ENCODE measurements at places on chromosomes 12 and 14.

DNA sequence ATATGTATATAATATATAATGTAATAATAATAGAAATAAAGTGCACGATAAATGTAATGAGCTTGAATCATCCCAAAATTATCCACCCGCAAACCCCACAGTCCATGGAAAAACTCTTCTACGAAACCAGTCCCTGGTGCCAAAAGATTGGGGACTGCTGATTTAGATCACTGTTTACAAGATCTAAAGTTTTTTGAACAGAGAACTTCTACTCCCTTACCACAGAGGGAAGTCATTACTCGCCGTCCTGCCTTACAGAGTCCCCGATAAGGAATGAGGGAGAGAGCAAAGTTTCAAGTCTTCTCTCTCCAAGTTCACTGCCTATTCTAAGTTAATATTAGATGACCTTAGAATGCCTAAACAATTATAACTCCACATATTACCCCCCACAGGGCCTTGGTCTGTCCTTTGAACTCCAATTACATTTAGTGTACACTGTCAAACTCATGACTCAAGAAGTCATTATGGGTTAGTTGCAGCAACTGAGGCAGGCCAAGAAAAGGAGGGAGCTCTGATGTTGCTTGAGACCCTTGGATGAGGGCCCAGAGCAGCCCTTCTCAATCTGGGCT lies 21.8 kb upstream of the DHRS4 start:
- DNase-seq, result no peak

GRCh38 chr12:129096968-129097367 lies 243.7 kb downstream of the GLT1D1 start:
- no peak for DNase-seq

DNA sequence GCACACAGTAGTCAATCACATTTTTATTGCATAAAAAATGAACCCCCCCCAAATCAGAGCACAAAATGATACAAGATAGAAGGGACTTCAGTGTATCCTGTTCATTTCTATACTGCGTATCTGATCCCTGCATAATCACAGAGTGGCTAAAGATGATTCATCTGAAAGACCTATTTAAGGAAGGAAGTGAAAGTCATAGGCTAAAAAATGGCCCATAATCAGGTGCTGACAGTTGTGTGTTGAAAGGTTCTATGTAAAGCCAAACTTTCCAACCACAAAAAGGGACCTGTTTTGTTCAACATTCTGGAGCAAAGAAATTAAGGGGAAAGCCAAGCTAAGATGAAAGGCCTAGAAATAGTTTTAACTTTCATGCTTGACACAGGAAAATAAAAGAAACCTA lies 147.8 kb upstream of the ATP2B1 start:
- DNase-seq, result no peak

GRCh38 chr12:124605883-124606774 lies 38.7 kb upstream of the NCOR2 start:
- DNase-seq, result no peak

- DNase-seq, result no peak
These were observed 174.2 kb downstream of the SSPN start for GRCh38 chr12:26369588-26369987.

GRCh38 chr14:23725980-23726710 lies 90.0 kb downstream of the DHRS2 start:
- no peak for DNase-seq

DNA sequence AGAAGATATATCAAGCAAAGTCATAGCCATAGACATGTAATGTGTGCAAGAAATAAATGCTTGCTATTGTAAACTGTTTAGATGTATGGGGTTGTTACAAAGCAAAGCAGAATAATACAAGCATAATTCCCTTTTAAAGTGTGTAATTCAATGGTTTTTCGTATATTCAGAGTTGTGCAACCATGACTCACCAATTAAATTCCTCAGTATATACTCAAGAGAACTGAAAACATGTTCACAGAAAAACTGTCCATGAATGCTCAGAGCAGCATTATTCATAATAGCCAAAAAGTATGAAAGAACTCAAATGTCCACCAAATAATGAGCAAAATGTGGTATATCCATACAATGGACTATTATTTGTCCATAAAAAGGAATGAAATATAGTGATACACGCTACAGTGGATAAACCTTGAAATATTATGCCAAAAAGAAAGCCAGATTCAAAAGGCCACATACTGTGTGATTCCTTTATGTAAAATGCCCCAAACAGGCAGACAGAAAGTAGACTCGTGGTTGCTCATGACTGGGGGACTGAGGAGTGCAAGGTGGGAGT lies 9.3 kb downstream of the GXYLT1 start:
- no peak for DNase-seq

DNA sequence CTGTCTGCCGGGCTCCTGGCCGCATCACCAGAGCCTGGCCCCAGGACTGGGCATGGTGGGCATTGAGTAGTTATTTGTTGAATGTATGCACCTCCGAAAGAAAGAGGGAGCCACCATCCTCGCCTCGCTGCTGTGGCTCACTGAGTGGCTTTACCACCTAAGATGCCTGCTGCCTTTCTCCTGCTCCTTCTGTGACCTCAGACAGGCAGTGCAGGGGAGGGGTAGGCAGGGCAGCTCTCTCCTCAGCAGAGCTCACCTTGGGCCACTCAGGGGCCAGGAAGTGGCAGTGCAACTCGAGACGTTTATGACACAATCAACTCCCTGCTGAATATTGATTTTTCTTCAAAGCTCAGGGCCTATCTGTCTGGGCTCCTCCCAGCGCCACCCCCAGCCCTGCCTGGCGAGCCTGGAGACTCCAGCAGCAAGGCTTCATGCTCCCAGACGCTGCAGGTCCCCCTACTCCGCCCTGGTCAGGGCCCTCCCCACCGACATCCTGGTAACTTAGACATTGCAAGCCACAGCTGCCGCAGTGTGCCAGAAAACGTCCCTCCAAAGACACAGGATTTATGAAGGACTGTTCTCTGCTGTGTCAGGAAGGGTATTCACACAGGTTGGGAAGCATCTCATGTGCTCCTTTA lies 84.3 kb upstream of the DIO3 start:
- DNase-seq, result peak; percentile 37

DNA sequence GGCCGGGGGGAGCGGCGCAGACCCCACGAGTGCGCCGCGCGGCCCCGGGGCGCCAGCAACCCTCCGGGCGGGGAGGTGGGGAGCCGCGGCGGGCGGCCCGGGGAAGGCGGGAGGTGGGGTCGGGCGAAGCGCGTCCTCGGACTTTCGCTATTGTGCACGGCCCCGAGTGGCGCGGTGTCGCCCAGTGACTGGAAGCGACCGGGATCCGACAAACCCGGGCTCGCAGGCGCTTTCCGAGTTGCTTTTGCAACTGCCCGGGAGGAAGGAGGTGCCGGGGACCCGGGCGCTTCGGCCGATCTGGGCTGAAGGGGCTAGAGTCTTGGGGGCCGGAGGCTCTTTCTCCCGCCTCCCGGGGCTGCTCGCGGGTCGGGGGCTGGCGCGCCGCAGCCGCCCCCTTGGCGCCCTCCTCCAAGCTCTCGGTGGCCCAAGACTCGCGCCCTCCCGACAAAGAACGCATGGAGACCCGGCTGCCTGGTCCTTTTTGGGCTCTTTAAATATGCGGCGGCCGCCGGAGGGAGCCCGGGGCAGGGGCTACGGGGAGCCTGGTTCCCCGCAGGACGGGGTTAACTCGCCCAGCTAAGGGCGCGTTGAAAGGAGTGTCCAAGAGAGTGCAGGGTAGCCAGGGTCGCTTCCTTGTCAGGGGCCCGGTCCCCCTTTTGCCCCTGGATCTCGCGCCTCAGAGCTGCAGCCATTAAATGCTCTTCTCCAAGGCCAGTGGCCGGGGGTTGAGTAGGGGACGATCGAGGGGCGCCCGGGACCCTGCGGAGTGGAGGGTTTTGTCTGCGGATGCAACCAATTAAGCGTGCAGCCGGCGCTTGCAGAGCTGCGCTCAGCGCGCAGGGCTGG lies 1.4 kb downstream of the HMGA2 start:
- DNase-seq, result no peak

DNA sequence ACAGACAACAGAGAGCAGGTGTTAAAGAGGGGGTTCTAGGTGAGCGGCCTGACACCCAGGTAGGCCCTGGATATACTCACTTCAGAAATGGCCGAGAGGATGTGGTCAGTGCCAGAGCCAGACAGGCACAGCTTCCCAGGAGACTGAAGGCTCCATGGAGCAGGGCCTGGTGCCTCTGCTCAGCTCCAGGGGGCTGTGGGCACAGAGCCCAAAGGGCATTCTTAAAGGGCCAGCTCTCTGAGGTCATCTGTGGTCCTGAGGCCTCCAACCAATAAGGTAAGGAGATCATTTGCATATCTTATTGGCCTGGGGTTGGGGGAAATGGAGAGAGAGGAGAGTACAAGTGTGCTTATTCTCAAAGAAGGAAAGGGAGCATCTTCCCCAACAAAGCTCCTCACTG lies 9.7 kb upstream of the PCK2 start:
- DNase-seq, result no peak

DNA sequence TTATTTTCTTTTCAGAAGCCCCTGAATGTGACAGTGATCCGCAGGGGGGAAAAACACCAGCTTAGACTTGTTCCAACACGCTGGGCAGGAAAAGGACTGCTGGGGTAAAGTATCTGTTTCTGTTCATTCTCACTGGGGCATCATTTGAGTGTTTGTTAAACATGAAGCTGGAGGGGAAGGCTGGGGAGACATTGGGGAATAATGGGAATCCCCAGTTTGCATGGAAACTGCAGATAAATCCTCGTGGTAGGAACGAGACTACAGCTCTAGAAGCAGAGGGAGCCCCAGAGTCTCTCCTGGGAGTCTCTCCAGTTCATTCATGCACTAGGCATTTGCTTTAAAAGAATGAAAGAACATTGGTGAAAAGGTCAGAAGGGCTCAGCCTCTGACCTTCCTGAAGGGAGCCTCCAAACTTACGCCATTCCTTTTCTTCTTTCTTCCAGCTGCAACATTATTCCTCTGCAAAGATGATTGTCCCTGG lies 2.5 kb upstream of the CFAP251 start:
- no peak for DNase-seq

- no peak for DNase-seq
These were observed 1276.3 kb downstream of the TMEM121 start for GRCh38 chr14:106802413-106803364.

Measured in breast epithelium (tissue), 4 donors.